ENCODE measurements at places on chromosomes 2 and 18.

GRCh38 chr2:210226223-210226622 lies 976 bp upstream of the ACADL start:
- DNase-seq = no peak

GRCh38 chr2:196268538-196269338 lies 97.4 kb upstream of the STK17B start:
- DNase-seq = no peak

DNA sequence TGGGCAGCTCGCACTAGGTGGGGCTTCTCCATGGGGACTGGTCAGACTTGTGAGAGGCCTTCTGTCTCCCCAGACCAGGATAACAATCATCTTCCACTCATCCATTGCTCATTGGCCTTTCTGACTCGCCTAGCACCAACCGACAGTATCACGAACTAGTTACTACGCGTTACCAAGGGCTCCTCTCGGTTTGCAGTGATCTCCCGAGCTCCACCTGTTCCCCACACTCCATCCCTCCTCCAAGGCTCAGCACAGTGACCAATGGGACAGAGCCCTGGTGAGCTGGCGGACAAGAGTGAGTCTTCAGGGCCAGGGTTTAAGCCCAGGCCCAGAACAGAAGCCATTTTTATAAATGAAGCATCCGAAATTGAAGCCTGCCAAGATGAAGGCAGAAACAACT lies 42.8 kb upstream of the SMAD7 start:
- DNase-seq = no peak

DNA sequence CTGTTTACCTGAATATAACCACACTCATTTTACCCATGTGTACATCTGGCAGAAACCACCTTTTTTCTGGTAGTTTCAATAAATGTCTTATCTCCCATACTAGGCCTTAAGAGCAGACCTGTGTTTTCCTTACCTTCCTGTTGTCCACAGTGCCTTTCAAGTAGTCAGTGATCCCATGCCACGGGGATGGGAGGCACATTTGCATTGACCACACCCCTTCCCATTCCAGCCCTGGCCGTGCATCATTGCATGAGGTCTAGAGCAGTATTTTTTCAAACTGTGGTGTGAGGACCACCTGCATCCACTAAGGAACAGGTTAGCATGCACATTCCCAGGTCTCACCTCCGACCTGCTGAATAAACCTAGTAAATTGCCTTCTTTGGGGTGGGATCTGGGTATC lies 165.2 kb upstream of the FOSL2 start:
- DNase-seq = no peak

DNA sequence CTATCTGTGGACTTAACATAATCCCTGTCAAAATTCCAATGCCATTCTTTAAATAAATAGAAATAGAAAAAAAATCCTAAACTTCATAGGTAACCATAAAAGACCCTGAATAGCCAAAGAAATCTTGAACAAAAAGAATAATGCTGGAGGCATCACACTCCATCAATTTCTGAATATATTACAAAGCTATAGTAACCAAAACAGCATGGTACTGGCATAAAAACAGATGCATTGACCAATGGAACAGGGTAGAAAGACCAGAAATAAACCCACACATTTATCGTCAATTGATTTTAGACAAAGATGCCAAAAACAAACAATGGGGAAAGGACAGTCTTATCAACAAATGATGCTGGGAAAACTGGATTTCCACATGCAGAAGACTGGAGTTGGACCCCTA lies 205.7 kb downstream of the VAPA start:
- no peak for DNase-seq

All from NCI-H1092 (cell line).